ENCODE measurements at places on chromosomes 5 and 9.

- no peak for DNase-seq
Observed at GRCh38 chr9:3151672-3152576, 308.0 kb upstream of the PUM3 start.

DNA sequence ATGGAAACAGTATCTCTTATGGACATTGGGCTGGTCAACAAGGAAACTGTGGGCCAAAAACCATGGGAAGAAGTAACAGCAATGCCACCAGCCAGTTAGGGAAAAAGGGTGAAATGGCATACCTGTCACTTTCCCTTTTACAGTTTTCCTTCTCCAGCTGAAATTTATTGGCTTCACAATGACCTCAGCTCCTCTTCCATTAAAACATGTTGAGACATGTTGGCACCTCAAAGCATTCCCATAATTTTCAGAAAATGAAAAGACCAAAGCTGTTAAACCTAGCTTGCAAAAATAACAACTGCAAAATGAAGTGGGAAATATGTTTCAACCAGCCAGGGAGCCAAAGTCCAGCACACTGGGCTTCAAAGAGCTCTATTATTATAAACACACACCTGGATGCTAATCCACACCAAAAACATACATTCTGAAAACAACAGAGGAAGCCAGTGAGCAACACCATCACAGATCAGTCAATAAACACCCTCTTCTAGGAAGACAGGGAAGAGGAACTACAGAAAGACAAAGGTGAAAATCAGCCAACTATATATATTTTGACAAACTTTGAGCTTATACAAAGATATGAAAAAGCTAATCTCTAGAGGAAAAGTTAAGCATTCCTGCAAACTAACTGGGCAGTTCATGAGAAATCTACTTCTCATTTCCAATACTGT lies 78.4 kb upstream of the PTGER4 start:
- no peak for DNase-seq

GRCh38 chr5:111144352-111144930 lies 52.3 kb downstream of the WDR36 start:
- DNase-seq = no peak

- DNase-seq = no peak
Observed at GRCh38 chr5:821504-821903, 29.3 kb downstream of the ZDHHC11 start.

GRCh38 chr9:33273266-33273971 lies 8.6 kb downstream of the CHMP5 start:
- no peak for DNase-seq

DNA sequence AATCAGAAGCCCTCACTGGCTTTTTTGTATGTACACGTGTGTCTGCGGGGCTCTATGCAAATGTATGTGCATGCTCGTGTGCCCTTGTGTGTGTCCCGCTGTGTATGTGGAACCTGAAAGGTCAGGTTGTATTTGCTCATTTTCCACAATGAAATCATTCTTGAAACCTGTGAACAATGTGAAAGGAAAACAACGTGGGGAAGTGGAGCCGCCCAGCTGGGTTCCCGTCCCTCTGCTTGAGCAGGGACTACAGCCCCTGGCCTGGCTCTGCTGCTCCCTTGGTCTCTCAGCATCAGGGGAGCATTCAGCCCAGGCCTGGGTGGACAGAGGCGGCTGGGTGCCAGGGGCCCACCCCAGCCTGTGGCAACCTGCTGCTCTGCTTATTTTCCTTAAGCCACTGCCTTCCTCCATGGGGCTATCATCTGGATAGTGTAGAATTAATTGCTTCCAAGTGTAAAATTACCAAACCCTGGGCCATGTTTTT lies 3.0 kb downstream of the ECSCR start:
- no peak for DNase-seq

GRCh38 chr5:146291421-146292074 lies 47.1 kb upstream of the POU4F3 start:
- peak; percentile 14 for DNase-seq

GRCh38 chr5:132375957-132376356 lies 6.4 kb downstream of the SLC22A5 start:
- DNase-seq = no peak

DNA sequence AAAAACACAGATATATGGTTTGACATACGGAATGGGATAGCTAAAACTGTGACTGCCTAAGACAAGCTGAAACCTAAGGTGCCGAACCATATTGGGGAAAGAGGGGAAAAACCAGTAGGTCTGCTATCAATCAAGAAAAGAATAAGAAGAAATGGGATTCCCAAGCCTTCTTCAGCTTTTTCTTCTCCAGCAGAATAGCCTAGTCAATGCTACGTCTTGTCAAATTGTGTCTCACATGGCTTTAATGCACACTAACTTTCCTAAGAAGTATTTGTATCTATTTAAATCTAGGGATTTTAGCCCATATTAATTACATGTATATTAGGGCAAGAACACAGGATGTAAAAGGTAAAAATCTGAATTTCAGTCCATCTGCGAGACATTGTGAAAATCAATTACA lies 797 bp upstream of the FBXO38 start:
- no peak for DNase-seq

DNA sequence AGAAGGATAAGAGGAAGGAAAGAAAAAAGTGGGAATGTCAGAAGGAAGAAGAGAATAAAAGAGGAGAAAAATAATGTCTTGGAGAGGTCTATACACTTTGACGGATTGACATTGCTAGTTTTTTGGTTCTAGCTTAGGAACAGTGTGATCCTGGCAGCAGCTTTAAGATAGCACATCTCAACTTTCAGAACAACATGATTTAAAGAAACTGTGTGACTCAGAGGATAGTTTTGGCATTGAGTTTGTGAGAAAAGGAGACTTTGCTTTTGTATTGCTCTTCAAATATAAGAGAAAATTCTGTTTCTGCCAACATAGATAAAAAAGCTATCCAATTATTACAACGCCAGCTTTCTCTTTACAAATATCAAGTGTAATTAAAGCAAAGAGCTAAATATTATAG lies 260.7 kb upstream of the ARRDC3 start:
- DNase-seq = no peak

DNA sequence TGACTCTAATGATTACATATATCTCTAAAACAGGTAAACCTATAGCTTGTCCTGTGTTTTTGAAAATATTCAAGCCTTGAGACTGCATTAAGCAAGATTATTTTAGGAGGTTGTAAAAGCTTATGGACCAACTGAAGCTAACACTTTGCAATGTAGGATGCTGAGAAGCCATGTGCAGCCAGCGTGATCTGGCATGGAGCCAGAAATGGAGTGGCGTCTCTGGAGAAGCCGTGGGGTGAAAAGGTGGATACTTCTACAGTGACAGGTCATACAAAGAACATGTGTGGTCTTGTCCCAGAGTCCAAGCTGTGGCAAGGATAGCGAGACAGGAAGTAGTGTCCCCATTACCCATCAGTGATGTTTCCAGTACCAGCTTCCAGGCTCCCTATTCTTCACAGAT lies 100.8 kb upstream of the CD180 start:
- DNase-seq = no peak

DNA sequence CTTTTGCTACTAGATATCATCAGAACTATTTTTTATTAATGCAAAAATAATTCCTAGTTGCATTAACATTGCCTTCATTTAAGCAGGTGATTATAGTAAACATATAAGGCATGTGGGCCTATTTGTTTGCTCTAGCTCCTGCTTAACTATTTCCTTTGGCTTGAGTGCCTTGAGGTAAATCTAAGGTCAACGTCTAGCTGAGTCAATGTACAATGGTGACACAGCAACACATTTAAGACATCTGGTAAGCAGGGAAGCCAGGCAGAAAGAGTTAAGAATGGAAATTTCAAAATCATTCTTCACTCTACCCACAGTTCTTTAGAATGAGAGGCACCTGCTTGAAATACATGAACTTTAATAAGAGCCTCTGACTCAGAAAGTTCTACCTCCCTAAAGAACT lies 111.9 kb upstream of the FST start:
- no peak for DNase-seq

DNA sequence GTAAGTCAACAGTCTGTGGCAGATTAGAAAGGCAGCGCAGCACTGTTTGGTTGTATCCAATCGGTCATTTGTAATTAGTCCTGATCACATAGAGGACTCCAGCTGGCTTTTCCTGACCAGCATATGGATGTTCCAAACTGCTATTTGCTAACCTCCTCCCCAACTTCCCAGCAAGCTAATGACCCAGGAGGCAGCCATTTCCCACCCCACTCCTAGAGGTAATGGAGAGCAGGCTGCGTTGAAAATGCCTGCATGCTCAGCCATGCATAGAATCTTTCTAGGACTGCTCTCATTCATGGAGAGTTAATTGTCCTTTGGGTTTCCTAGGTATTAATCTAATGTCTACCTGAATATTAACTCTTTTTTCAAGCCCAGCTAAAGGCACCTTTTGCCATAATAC lies 850.6 kb upstream of the WWC1 start:
- no peak for DNase-seq

GRCh38 chr9:105373723-105374122 lies 74.1 kb upstream of the FSD1L start:
- no peak for DNase-seq

GRCh38 chr9:11235061-11235460 lies 622.3 kb upstream of the PTPRD start:
- DNase-seq = no peak

DNA sequence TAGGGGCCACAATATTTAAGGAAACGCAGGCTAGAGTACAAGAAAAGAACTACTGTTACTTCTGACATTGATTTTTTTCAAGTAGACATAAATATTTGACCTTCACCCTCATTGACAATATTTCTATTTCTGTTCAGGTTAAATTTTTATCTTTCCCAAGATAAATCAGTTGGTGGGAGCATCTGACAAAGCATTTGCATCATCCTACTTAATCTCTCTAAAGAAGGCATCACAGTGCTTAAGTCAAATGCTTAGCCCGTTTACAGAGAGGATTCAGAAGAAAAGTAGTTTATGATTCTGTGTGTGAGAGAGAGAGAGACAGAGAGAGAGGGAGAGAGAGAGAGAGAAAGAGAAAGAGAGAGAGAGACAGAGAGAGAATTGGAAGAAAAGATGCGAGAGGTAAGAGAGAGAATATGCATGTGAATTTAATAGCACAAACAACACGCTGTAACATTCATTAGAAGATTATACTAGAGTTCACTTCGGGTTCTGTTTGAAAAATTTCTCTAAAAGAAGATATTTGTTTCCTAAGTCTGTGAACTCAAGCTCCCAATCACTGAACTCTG lies 1093.3 kb upstream of the CDH6 start:
- no peak for DNase-seq

- DNase-seq = no peak
Observed at GRCh38 chr5:69326365-69326764, 6.2 kb downstream of the CCDC125 start.

- no peak for DNase-seq
Observed at GRCh38 chr5:149932445-149933350, 11.9 kb downstream of the PDE6A start.

DNA sequence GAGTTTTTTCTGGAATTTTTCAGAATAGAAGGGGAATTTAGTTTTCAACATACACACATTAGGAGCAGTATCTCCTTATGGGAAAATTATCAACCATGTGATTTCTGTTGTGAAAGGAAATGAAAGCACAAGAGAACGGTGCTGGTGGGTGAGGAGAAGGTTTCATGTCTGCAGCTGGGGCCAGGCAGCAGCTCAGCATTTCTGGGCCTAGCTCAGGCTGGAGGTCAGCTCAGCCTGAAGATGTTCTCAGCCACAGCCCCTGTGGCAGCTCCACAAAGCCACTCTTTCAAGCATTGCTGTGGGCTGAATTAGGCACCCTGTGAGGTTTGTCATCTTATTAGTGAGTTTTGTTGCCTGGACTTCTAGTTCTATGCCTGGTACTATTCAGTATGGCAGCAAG lies 90.3 kb downstream of the DIRAS2 start:
- no peak for DNase-seq

DNA sequence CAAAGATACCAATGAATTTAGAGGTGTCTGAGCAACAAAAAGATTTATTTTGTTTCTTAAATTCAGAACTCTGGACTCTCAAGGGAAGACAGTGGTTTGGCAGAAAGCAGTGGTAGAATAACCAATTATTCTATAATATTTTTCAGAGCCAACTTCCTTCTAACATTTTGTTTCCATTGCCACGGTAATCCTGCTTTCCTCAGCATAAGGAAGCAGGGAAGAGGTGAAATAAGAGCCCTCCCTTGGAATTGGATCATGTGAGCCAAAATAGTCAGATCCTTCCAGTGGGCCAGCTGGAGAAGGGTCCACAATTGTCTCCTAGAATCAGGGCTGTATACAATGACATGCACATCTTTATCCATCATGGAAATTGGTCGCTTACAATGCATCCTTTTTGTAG lies 130.0 kb upstream of the MAP1B start:
- DNase-seq = no peak

DNA sequence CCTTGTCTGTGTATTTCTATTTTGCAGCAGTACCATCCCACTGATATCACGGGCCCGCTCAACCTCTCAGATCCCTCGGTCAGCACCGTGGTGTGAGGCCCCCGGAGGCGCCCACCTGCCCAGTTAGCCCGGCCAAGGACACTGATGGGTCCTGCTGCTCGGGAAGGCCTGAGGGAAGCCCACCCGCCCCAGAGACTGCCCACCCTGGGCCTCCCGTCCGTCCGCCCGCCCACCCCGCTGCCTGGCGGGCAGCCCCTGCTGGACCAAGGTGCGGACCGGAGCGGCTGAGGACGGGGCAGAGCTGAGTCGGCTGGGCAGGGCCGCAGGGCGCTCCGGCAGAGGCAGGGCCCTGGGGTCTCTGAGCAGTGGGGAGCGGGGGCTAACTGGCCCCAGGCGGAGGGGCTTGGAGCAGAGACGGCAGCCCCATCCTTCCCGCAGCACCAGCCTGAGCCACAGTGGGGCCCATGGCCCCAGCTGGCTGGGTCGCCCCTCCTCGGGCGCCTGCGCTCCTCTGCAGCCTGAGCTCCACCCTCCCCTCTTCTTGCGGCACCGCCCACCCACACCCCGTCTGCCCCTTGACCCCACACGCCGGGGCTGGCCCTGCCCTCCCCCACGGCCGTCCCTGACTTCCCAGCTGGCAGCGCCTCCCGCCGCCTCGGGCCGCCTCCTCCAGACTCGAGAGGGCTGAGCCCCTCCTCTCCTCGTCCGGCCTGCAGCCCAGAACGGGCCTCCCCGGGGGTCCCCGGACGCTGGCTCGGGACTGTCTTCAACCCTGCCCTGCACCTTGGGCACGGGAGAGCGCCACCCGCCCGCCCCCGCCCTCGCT lies 1.9 kb downstream of the LRRC26 start:
- DNase-seq = no peak

- DNase-seq = no peak
Observed at GRCh38 chr5:160968480-160968879, 116.5 kb upstream of the ATP10B start.

GRCh38 chr9:75023846-75024245 lies 4.2 kb downstream of the CARNMT1 start:
- DNase-seq = no peak
